ENCODE measurements at places on chromosomes 6 and 20.
A peak's percentile ranks its signal among the peaks of the same experiment; 100 is the strongest.

GRCh38 chr6:9461188-9461587, 953.7 kb downstream of the TFAP2A start:
- no peak for DNase-seq

- no peak for DNase-seq
Observed at GRCh38 chr6:100185615-100186014, 191.6 kb upstream of the MCHR2 start.

DNA sequence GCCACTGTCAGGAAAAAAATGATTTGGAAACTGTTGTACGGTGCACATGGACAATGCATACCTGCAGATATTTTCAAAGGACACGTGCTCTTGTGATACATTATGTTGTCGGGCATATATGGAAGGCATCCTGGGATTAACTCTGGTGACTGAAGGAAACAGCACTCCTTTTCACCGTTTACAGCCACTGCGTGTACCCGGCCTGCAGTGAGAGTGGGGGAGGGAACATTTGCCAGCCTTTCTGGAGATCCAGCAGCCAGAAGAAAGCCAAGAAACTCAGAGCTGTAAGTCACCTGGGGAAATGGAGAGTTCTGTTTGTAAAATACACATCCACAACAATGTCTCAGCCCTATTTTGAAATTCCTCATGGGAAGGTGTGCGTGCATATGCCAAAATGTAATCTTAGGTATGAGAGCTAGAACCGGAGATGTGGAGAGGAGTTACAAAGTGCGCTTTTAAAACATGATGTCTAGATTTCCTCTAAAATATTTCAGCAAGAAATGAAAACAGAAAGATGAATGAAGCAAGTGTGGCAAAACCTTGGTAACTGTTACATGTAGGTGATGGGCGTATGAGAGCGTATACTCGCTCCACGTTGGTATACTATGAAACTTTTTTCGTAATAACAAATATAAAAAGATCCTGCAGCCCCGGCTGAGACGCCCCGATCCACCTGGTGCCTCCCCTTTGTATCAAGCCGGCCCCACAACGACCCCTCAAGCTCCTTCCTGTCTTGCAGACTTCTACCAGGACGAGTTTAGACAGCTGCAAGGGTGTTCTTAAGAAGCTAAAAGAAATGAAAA, 8.6 kb upstream of the FOXF2 start:
- no peak for DNase-seq

- DNase-seq, result no peak
Observed at GRCh38 chr20:61668771-61669503, 396.7 kb downstream of the TAF4 start.

GRCh38 chr6:158043586-158044524, 62.2 kb downstream of the SYNJ2 start:
- no peak for DNase-seq

DNA sequence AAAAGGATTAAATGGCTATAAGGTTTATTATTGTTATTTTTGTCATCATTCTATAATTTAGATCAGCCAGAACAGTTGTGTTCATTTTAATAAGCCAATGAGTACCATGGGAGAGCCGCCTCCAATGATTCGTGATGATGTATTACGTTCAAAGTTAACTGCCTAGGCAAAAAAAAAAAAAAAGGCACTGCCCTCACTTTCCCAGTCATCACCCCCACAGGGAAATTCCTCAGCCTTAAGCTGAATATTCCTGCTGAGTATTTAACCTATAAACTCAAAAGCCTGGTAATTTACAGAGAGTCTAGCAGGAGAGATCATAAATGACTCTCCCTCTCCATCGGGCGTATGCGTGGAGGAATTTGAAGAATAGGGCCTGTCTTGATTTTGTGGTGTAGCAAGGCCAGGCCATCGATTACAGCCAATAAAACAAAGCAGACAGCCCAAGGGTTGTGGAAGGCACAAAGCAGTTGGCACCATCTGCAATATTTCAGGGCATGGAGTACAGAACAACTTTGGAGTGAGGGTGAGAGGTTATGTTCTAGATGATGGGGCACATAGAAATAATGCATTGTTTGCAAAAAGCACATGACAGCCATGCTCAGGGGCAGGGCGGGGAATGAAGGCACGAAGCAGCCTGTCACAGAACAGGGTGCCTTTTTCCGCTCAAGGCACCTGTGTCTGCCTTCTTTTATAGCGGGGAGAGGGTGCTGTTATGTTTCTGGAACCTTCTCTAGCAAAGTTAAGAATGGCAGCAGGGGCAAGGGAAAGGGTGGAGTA, 138.2 kb upstream of the DTNBP1 start:
- no peak for DNase-seq

DNA sequence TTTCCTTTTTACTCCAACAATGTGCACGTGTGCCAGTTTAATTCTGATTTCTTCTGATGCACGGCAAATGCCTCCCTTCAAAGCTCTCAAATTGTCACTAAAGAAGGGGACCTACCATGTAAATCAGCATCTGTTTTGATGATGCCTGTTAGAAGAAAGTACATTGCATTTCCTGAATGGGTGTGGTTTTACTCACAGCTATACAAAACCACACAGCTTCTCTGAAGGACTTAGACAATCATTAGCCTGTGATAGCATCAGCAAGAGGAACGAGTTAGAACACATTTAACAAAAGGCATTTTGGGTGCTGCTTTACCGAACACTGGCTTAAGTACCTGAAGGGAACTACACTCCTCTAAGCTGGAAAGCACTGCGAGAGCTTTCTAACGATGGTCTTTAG, 109.4 kb downstream of the ATXN1 start:
- no peak for DNase-seq

- no peak for DNase-seq
Observed at GRCh38 chr6:140355476-140355875, 981.0 kb upstream of the CITED2 start.

DNA sequence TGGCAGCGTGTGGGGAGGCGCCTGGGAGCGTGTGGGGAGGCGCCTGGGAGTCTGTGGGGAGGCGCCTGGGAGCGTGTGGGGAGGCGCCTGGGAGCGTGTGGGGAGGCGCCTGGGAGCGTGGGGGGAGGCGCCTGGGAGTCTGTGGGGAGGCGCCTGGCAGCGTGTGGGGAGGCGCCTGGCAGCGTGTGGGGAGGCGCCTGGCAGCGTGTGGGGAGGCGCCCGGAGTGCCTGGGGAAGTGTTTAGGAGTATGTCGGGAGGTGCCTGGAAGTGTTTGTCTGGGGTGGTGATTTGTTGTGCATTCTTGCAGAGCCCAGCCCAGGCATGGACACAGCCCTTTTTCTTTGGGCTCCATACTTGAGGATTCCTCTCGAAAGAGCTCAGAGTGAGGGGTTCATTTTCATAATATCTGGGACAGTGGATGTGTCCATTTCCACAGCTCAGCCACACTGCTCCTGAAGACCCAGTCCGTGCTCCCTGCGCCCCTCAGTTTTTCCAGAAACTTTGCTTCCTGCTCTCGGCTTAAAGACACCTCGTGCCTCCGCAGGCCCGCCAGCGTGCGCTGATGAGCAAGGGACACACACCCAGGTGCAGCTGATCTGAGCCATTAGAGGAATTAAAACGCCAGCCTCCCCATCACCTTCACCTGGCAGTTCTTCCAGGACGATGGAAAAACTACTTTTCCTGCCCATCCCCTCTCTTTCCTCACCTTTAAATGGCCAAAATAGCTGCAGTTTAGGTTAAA, 172.2 kb upstream of the THBS2 start:
- no peak for DNase-seq

- no peak for DNase-seq
Observed at GRCh38 chr20:36490191-36490590, 51.1 kb upstream of the MYL9 start.

DNA sequence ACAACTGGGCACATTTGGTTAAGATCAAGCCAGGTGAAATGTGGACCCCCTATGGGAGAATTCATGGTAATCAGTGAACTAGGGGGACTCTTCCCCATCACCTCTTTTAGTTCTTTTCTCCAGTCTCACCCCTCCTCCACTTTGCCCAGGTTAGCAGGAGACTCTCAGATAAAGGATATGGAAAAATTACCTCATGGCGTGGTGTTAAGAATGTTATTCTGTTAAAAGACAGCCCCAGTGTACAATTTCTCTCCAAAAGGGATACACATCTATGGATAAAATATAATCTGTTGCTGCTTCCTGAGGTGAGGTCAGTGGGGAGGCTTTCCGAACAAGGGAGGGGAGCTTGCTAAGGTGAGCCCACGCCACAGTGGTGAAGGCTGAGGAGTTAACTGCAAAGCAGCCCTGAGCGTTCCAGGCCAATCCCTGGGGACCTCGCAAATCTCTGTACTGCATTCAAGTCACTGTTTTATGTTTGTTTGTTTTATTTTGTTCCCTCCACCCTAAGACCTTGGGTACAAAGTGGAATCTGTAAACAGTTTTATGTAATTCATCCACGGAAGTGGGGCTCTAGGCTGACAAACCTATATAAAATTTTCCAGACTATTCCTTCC, 52.0 kb downstream of the ADGRF1 start:
- no peak for DNase-seq

- no peak for DNase-seq
Observed at GRCh38 chr6:149847939-149848267, 16.3 kb downstream of the LRP11 start.

- DNase-seq, result no peak
Observed at GRCh38 chr6:33405386-33405940, 5.4 kb upstream of the PHF1 start.

DNA sequence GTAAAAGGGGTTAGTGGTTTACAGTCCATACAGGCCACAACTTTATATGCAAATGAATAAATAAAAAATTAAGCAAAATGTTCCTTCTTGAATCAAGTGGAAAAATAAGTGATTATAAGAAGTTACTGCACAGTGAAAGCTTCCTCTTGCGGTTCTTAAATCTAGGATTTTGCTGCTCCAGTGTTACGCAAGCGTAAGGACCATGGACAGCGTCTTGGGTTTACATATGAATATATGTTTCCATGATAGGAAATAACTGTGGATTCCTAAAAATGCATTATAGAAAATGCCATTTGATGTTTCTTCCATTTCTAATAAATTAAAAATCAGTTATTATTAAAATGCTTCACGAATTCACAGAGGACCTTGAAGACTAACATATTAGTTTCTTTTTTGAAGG, 176.6 kb upstream of the POU3F2 start:
- no peak for DNase-seq

GRCh38 chr6:117574198-117574597, 28.1 kb downstream of the GOPC start:
- DNase-seq, result no peak

DNA sequence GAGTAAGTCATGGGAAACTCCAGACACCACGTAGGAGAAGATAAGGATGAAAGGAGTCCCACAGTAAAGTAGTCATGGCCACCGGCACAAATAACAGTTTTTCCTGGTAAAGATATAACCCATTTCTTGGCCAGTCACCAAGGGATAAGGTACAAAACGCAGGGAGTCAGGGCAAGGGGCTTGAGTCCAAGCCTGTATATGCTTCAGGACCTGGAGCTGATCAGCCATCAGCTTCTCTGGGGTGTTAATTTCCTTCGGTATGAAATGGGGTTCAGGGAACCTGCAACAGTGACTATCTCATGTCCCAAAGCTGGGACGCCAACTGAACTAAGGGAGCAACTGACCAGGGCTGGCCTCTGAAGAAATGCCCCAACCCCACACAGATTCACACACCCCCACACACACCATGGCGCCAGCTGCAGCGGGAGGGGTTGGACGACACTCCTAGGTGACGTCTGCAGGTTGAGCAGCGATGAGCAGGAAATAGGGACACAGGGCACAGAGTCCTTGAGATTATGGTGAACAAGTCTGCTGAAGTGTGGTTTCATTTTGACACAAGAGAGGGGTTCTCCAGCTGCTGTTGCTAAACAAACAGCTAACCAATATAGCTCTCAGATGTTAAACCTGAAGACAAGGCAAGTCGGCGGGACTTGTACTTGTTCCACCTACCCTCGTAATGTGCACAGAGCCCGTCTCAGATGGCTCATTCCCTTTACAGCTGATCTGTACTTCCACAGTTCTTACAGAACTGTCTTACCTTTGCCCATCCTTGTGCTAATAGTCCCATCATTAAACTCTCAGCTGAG, 7.4 kb upstream of the ADTRP start:
- no peak for DNase-seq

GRCh38 chr6:138182939-138183789, 21.4 kb downstream of the ARFGEF3 start:
- DNase-seq, result no peak

DNA sequence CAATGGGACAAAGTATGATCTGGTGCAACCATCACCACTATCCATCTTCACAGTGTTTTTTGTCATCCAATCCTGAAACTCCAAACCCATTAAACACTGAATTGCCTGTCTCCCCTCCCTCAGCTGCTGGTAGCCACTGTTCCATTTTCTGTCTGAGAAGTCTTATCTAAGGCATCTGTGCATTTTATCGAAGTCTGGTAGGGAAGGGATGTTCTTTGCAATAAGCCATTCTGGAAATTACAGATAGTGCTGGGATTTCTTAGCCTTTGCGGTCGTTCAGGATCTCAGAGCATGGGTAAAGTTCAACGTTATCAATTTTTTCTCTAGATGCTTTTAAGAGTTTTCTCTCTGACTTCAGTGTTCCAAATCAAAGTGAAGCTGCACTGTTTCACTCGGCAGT, 24.1 kb downstream of the KIF25 start:
- no peak for DNase-seq

- DNase-seq, result no peak
Observed at GRCh38 chr6:47348316-47348863, 38.7 kb upstream of the TNFRSF21 start.

GRCh38 chr6:163346497-163346961, 68.0 kb upstream of the QKI start:
- DNase-seq, result no peak

GRCh38 chr6:4224067-4224978, 88.9 kb upstream of the ECI2 start:
- no peak for DNase-seq

- DNase-seq, result peak; percentile 26
Observed at GRCh38 chr6:136791296-136792094, 782 bp downstream of the MAP3K5 start.

GRCh38 chr20:11260611-11261010, 586.8 kb upstream of the JAG1 start:
- DNase-seq, result no peak

DNA sequence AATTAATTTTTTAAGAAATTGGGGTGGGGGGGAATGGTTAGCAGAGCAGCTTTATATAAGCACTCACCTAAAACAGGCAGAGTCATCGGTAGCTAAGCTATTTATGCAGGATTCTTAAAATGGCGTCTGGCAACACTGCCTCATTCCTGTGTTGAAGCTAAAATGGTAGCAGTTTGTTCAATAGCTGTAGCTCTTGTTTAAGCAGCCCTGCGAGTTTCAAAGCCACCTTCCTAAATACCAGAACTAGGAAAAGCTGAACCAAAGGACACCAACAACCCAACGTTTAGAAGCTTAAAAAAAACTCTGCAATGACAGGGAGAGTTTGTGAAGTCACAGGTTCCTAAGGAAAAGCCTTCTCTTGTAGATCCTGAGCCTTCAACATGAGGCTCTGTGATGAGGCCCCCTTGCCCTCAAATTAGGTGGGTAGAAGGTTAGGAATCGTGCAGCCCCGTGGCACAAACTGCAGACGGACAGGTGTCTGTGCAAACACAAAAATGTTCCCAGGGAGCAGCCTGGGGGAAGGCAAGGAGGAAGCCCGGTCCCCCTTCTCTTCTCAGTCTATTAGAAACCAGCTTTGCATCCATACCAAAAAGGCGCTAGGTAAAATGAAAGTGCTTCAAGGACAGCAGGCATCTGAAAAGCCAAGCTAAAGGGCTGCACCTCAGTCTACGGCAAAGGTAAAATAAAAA, 4.7 kb downstream of the ZMYND8 start:
- no peak for DNase-seq

All from stimulated activated CD4-positive, alpha-beta T cell treated with anti-CD3 and anti-CD28 coated beads, Interleukin-15, amount 100 ng/mL, for 48 hours (primary cell).